Urinary bladder (tissue), 4 donors: ENCODE measurements at places on chromosomes 16 and 17.

- DNase-seq = no peak
Measured at GRCh38 chr17:56826611-56827414, 6.9 kb downstream of the C17orf67 start.

- DNase-seq = no peak
Measured at GRCh38 chr17:39719563-39720355, 10.6 kb downstream of the MIEN1 start.

DNA sequence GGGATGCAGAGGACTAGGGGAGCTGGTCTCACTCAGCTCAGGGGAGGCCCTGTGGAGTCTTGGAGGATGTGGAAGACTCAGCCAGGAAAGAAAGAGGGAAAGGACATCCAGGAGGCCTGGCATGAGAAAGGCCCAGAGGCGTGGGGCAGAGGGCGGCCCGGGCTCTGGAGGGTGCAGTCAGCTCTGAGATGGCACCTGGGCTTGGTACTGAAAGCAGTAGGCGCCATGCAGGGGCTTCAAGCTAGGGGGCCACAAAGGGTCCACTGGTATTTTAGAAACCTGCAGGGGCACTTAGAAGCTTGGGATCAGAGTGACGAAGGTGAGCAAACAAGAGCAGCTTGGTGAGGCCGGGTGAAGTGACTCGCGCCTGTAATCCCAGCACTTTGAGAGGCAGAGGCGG, 5.6 kb downstream of the FAM171A2 start:
- no peak for DNase-seq

- DNase-seq = no peak
Measured at GRCh38 chr16:51967646-51968045, 579.3 kb downstream of the TOX3 start.

DNA sequence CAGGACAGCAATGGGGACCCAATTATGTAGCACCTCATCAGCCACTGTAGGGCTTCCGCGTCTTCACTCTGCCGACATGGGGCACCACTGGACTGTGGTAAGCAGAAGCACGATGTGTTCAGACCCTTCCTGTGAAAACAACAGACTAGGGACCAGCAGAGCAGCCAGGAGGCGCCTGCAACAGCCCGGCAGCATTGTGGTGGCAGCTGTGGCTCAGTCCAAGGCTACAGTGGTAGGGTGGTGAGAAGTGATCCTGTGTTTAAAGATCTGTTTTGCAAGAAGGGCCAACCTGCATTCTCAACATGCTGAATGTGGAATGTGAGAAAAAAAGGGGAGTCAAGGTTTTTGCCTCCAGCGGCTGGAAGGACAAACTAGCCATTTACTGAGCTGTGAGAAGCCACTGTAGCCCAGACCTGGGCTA, 80.8 kb downstream of the GAS7 start:
- no peak for DNase-seq

- DNase-seq = no peak
Measured at GRCh38 chr17:61323909-61324868, 75.5 kb upstream of the TBX2 start.

GRCh38 chr17:77491921-77492445, 351.2 kb downstream of the SEC14L1 start:
- no peak for DNase-seq

- DNase-seq = no peak
Measured at GRCh38 chr17:81052199-81052997, 17.4 kb downstream of the BAIAP2 start.

DNA sequence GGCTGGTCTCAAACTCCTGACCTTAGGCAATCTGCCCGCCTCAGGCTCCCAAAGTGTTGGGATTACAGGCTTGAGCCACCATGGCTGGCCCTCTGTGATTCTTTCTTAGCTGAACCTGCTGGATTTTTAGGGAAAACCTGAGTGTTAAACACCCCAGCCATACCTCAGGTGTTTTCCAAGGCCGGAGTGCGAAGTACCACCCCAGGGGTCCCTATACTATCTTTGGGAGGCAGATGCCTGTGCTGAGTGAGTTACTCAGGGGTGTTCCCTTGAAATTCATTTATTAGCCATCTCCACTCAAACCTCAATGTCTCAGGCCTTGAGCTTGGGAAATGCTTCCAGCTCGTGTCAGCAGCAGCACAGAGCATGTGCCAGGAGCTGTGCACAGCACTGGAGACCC, 432.7 kb downstream of the SLC39A11 start:
- no peak for DNase-seq

DNA sequence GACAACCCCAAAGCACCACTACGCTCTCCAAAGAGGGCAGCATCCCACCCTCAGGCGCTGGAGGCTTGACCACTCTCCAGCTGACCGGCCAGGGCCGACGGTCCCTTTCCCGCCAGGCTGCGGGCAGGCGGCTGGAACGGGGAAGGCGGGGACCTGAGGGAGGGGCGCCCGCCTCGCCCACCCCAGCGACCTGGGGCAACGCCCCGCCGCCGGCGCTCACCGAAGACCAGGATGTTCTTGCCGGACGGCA, 431 bp downstream of the DYNC1LI2 start:
- DNase-seq = no peak

DNA sequence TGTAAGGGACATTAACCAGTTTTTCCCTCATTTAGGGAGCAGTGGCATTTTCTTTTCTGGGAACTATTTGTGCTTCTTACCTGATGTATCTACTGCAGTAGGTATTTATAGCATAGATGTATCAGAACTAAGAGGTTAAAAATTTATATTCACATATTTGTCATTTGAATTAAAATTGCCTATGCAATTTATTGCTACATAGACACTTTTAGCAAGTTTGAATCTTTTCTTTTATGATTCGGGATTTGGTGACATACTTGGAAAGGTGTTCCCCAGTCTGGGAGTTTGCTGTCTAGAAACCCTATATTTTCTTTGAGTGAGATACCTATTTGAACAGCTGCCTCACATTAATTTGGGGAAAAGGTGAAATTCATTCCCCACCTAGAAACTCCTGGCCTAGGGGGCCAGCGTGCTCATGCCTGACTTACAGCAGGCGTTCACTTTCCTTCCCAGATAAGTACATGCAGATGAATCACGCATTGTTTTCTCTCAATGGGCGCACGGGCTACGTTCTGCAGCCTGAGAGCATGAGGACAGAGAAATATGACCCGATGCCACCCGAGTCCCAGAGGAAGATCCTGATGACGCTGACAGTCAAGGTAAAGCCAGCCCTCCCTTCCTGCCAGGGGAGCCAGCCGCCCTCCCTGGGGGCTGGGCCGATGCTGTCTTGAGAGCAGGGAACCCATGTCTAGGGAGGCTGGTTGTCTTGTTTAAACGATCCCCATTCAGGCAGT, 73.8 kb downstream of the SDR42E1 start:
- no peak for DNase-seq

DNA sequence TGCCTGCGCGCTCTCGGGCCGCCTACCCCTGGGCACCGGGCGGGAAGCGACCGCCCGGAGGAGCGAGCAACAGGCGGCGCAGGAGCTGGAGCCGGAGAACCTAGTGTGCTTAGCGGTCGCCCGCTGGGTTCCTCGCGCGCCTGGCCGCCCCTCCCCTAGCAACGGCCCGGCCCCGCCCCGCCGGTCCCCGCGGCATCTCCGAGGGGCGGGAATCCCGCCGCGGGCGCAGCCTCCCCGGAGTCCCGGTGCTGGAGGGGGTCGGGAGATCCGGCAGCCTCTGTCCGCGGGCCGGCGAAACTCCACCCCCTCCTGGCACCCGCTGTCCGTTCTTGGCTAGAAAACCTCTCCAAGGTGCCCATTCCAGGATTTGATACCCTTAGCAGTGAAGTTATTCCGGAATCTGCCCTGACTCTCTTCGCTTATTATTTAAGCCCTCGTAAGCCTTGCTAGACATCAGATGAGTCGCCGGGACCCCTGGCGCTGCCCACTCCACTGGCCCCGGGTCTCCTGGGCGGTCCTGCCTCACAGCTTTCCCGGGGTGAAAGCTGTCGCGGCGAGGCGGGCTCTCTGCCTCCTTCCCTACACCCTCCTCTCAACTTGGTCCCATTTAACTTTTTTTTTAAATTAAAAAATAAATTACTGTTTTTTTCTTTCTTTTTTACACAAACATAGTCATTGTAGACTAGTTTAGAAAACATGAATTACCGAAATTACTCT, at the start of gene RPRML:
Gene RPRML, minus strand, starts transcription at position 107 of the 717 bp plus-strand sequence. CDS start 246 bp downstream, outside the sequence.
- DNase-seq = no peak

GRCh38 chr17:59311051-59311468, 20.4 kb upstream of the YPEL2 start:
- no peak for DNase-seq

DNA sequence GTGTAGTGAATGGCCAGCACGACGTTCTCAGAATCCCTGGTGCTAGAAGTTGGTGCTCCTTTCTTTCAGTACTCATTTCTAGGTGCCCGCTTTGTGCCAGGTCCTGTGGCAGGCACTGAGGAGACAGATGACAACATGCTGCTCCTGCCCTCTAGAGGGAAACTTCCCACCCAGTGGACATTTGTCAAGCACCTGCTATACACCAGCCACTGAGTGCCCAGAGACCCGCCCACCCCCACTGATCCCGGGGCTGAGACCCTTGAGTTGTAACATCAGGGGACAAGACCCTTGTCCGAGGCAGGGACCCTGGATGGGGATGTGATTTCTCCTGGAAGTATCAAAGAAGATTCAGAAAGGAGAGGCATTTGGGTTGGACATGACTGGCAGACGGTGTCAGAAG, 25.1 kb downstream of the UNC13D start:
- DNase-seq = no peak

DNA sequence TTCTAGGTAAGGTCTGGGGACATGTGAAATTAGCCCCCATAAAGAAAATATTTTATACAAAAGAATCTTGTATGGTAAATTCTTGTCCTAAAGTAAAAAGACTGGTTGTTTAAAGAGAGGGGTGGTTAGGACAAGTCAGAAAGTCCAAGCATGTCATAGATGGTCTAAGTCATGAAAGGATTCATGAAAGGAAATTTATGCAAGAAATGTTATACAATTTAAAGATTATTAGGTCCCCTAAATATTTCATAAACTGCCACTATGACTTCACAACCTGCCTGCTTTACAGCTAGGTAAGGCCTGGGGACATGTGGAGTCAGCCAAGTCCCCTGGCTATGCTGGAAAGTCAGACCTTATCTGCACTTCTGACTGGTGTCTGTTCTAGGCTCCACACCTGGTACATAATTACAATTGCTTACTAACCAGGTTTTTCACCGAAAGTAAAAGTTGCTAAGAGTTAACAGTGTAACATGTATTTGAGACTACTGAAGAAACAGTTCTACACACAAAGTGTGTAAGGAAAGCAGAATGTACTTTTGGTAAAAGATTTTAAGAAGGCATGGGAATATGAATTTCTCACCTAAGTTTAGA, 17.0 kb downstream of the N4BP1 start:
- no peak for DNase-seq

DNA sequence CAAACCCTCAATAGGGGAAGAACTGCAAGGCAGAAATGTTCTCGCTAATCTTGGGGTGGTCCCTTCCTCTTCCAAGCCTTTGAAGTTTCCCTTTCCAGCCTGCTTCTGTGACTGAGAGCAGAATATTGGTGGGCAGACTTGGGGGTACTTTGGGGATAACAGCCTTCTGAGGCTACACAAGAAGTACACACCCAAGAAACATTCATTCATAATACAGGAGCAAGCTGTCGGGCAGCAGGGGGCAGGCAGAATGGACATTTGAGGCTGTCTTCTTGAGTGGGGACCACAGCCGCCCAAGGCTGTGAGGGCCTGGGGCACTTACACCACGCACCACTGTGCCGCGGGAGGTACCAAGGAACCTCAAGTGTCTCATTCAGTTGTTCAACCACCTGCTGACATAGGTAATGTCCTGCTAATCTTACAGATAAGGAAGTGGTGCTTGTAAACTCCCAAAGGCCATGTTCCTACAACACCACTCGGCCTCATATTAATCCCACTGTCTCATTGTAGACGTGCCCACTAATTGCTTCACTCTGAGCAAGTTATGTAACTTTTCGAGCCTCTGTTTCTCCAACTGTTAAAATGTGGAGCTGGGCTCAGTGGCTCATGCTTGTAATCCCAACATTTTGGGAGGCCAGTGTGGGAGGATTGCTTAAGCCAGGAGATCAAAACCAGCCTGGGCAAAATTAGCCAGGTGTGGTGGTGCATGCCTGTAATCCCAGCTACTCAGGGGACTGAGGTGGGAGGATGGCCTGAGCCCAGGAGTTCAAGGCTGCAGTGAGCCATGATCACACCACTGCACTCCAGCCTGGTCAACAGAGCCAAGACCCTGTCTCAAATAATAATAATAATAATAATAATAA, 2.5 kb upstream of the MRPS23 start:
- DNase-seq = no peak

- DNase-seq = no peak
Measured at GRCh38 chr17:47884905-47885730, 10.9 kb upstream of the SP2 start.

GRCh38 chr17:76527430-76528111, 9.9 kb downstream of the CYGB start:
- DNase-seq = no peak

- DNase-seq = no peak
Measured at GRCh38 chr16:10624527-10624926, 44.1 kb upstream of the EMP2 start.

DNA sequence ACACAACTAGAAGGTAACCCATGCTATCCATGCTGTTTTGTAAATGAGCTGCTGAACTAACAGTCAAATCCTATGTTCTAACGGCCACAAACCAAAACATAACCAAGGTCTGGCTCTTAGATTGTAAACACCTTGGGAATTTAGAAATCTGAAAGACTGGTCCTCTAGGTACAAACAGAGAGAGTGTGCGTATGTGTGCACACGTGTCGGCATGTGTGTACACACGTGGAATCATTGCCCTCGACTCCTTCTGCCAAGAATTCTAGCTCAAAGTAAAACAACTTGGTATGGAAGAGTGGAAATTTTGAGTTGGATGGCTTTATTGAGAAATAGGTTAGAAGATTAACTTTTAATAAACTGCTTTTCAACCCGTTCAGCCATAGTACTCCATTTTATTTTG, 18.1 kb upstream of the GHDC start:
- DNase-seq = no peak

DNA sequence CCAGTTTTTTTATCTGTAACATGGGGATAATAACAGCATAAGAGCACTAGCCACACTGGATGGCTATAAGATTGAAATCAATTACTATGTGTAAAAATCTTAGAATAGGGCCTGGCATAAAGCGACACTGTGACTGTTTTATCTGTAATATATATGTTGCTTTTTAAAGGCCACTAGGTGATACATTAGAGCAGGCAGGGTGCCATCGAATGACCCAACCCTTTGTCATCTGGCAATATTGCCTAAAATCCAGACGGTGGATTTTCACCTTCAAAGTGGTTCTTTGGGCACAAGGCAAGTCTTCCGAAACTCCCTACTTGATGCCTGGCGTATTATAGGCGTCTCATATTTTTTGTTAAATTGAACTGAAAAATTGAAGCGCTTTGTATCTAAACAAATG, 69.1 kb downstream of the PRKCA start:
- no peak for DNase-seq

GRCh38 chr17:80287806-80288567, 27.3 kb downstream of the RNF213 start:
- DNase-seq = no peak

- no peak for DNase-seq
Measured at GRCh38 chr16:89712274-89712781, 8.4 kb downstream of the VPS9D1 start.

DNA sequence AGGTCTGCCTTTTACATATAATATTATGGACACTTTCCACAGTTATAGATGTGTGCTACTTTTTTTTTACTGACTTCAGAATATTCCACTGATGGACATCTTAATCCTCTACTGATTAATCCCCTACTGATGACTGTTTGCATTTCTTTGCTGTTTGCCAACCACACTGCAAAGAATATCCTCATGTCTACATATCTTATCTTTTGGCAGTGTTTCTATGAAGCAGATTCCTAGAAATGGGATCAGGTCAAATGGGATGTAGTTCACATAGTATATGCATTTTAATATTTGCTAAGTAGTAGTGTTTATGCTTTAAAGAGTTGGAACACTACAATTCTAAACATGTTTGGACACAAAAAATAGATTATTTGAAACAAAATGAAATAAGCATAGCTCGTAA, 3.2 kb downstream of the CCL3 start:
- DNase-seq = no peak
